ENCODE measurements at places on chromosomes 11 and 22.
A peak's percentile ranks its signal among the peaks of the same experiment; 100 is the strongest.

DNA sequence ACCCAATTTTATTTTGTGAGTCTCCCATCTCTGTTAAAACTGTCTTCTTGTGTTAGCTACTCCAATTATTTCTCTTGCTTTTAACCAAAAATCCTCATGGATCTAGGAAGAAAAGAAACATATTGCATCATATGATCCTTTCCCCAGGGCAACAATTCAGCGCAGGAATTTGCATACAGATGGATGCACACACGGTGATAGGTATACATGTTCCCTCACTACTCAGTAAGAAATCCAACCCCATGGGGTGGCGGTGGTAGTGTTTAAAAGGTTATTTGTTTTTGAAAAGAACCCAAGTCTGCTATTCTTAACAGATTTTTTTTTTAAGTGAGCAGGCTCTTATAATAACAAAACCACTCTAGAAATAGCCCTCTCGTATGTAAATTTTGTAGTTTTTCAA lies 4.2 kb upstream of the SYN3 start:
- DNase-seq = no peak

- no peak for DNase-seq
Observed at GRCh38 chr11:132466983-132467382, 1065.3 kb downstream of the OPCML start.

GRCh38 chr11:128772814-128773213 lies 78.9 kb downstream of the FLI1 start:
- DNase-seq = peak; percentile 21

- no peak for DNase-seq
Observed at GRCh38 chr11:11972730-11973341, 35.6 kb downstream of the DKK3 start.

DNA sequence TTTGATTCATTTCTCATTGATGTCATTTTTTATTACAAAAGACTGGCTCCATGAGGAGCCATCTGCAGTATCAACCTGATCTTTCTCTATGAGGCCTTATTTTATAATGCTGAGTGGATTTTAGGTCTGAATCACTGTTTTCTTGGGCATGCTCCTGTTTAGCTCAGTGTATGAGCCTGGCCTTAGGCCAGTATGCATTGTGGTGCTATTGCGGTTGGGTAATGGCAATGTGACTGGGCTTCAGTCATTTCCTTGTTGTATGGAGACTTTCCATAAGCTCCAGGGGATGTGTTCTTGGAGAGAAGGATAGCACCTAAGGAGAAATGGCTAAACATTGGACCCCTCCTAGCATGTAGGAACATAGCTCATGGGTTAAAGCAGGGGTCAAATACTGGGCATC lies 293.2 kb downstream of the NELL1 start:
- no peak for DNase-seq

GRCh38 chr22:50018608-50019285 lies 6.2 kb upstream of the IL17REL start:
- no peak for DNase-seq

- no peak for DNase-seq
Observed at GRCh38 chr11:74466916-74467885, at the start of gene KCNE3. Gene KCNE3 (minus strand): TSS chr11:74467549. CDS start chr11:74457563, 9,986 bp downstream.
